ENCODE measurements at places on chromosomes 5 and 9.
A peak's percentile ranks its signal among the peaks of the same experiment; 100 is the strongest.

DNA sequence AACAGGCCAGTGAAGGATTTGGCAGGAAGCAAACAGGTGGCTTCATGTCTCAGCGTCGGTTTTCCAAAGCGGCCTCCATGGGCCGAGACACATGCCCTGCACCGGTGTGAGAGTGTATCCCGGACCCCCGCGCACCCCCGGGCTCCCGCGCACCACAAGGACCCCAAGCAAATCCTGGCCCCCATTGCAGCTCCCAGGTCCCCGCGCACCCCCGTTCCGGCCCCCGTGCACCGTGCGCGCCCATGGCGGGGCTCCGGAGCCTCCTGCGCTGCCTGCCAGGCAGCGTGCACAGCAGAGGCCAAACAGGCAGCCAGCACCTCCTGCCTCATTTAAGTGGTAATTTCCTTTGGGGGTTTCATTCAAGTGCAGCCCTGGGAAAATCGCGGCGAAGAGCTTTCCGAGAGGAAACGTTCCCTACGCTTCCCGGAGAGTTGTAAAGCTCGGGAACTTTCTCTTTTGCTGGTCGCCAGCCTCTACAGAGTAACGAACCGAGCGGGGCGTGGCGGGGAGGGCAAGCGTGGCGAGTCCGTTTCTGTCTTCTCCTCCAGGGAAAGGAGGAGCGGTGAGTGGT is 145.5 kb upstream of the SLC24A2 start:
- DNase-seq = no peak

DNA sequence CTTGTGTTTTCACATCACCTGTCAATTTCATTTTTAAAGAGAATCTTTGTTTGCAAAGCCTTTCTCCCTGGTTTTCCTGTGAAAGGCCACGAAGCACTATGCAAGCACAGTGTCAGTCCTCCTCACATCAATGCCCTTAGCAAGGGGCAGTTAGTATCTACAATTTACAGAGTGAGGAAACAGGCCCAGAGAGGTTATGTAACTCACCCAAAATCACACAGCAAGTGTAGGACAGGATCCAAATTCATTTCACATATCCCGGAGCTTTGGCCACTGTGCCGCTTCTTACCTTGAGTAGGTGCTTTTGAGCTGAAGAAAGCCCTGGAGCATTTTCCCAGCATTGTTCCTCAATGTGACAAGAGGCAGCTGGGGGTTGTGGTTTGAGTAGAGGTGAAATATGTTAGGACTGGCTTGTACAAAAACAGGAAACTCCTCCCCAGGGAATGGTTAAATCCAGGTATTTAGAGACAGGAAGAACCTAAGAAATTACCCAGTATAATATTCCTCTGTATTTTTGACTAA is 283.8 kb downstream of the NTRK2 start:
- DNase-seq = no peak

DNA sequence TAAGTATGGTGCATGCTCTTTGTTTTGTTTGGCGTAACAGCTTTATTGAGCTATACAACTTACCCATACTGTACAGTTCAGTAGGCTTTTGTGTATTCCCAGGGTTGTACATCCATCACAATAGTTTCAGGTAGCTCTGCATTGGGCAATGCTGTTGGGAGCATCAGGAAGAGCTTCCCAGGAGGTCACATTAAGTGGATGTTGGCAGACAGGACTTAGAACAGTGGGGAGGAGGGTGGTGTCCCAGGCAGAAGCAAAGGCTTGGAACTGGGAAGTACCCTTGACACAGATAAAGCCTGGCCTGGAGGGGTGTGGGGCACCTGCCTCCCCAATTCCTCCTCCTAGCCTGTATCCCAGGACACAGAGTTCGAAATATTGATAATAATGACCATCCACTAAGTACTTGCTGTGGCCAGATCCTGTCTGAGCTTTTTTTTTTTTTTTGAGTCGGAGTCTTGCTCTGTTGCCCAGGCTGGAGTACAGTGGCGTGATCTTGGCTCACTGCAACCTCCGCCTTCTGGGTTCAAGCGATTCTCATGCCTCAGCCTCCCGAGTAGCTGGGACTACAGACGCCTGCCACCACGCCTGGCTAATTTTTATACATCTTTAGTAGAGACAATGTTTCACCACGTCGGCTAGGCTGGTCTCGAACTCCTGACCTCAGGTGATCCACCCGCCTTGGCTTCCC is 1.3 kb downstream of the BBLN start:
- no peak for DNase-seq

DNA sequence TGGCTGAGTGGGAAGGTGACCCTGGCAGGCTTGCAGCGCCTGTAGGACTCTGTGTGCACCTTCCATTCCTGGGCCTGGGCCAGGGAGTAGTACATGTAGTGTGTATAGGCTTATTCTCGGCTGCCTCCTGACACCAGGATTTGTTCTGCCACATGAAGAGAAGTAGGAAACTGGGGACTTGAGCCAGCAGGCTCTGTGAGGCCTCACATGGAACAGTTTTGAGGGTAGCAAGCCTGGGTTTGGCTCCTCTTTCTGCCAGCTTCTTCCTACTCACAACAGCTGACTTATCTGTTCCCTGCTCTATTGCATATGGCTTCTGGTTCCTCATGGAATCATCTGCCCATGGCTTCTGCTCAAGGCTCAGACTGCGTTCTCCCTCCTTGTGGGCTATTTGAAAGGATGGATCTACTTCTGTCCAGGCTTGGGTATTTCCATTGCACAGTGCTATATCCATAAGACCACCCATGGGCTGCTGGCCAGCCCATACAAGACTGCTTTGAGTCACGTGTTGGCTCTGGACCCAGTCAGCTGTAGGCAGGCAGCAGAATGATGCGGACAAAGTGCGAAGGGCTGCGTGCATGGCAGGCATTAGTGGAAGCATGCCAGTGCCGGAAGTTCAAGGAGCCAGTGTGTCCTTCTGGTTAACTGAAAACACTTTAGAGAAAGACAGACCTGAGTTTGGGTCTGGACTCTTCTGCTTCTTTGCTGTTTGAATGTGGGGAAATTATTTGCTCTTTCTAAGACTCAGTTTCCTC is 11.0 kb upstream of the INSYN2B start:
- DNase-seq = no peak

- no peak for DNase-seq
These were observed 13.4 kb downstream of the CFAP95 start for GRCh38 chr9:69834056-69834455.

- no peak for DNase-seq
These were observed 124.9 kb downstream of the PPP2R2B start for GRCh38 chr5:146753641-146754040.

DNA sequence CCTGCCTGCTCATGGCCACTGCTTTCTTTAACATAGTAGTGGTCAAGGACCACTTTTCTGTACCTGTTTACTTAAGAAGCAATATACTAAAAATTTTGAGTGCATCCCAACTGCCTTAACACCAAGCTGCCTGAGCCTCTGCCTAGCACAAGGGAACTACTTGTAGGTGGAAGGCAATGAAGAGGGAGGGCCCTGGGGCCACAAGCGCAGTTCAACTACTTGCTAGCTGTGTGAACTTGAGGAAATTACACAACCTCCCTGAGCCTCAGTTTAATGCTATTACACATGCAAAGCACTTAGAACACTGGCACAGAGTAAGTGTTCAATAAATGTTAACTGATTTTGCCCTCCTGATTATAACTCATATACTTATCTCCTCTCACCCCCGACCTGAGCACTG is 6.3 kb downstream of the ARL15 start:
- no peak for DNase-seq

DNA sequence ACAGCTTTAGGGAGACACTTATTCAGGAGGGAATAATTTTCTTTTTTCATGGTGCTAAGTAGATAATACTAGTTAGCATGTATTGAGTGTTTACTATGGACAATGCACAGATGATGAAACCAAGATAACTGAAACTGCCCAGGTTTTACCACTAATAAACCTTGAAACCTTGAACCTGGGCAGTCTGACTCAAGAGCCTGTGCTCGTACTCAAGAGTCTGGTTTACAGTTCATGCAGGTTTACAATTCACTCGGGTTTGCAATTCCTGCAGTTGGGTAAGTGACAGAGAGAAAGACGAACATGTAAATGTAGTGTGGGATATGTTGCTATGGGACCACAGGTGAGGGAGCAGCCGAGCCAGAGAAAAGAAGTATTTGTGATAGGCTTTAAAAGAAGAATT is 28.2 kb downstream of the NUP214 start:
- DNase-seq = no peak

- DNase-seq = no peak
These were observed 22.5 kb upstream of the RAD23B start for GRCh38 chr9:107260437-107261081.

DNA sequence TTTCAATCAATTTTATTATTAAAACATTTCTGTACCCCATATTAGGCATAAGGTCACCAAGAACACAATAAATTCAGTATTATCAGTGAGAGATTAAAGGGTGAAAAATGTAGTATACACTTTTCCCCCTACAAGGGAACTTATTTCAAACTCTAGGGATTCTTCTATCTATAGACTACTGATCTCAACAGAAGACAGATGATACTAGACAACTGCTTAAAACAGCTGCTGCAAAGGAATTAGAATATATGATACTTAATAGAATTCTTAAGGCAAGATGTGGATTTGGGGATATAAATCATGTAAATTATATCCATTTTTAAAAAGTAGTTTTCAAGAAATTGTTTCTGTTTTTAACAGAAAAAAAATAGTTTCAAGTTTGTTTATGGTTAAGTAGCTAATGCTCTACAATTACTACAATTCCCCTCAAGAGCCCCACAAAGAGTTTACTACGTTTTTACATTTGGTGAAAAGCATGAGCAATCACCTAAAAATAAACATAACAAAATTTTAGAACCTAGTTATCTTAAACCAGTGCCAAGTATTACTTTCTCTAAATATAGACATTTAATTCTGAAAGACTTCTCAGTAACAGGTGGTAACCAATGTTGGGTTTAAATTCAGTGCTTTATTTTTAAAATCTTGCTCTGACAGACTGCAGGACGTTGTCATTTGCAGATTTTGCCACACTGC is 6.0 kb downstream of the KIF24 start:
- no peak for DNase-seq

DNA sequence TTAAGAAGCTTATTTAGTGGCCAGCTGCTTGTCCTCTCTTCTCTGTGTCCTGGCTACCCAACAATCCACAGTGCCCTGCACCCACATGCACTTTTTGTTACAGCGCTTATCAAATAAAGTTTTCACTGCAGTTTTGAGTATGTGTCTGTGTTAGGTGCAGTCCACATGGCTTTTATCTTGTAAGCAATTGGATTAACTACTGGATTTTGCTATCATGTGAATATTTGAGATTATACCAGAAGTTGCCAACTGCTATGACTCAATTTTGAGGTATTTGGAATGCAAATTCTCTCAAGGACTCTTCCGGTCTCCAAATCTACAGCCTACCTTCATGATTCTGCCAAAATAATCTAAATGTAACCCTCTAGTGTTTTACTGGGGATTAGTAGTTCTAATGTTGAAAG is 690.2 kb downstream of the NR2F1-AS1 start:
- DNase-seq = no peak

DNA sequence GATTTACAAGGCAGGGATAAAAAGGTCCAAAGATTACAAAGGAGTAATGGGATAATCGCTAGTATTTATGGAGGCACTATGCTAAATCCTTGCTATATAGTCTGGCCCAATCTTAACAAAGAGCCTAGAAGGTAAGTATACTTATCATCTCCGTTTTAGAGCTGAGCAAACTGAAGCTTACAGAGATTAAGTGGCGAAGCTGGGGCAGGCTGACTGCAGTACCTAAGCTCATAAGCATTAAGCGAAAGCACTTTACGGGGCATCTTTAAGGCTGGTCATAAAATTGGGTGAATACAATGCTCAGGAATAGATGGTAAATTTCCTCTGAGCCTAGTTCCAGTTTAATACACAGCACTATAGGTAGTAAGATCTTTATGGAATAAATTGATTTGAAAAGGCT is 30.0 kb upstream of the ZNF366 start:
- DNase-seq = no peak

GRCh38 chr5:43553381-43553780 is 3.5 kb downstream of the PAIP1 start:
- no peak for DNase-seq

GRCh38 chr5:140329739-140330481 is 16.5 kb downstream of the HBEGF start:
- no peak for DNase-seq

GRCh38 chr9:28209130-28209529 is 635.8 kb upstream of the C9orf72 start:
- no peak for DNase-seq

- no peak for DNase-seq
These were observed 122.9 kb upstream of the NFIL3 start for GRCh38 chr9:91546574-91546973.

GRCh38 chr5:114223866-114224265 is 138.0 kb upstream of the KCNN2 start:
- DNase-seq = peak; percentile 28

GRCh38 chr9:1098551-1098950 is 48.4 kb downstream of the DMRT2 start:
- DNase-seq = no peak

- DNase-seq = no peak
These were observed 75.1 kb upstream of the RUFY1 start for GRCh38 chr5:179475208-179475751.

DNA sequence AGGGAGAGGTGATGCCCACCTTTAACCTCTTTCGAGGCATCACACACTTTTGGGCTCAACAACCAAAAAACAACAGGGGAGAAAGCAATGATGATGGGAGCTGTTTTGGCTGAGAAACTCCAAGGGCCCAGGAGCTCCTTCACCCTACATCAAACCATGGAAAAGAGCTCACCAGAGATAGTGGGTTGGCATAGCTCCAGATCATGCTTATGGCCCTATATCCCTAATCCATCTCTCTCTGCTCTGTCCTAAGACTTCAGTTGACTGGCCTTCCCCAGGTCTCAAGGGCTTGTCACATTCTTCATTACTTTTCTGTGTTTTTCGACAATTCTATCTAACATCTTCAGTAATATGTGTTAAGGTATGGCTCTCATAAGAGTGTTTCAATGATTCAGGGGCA is 5.7 kb upstream of the CTSL start:
- DNase-seq = no peak

DNA sequence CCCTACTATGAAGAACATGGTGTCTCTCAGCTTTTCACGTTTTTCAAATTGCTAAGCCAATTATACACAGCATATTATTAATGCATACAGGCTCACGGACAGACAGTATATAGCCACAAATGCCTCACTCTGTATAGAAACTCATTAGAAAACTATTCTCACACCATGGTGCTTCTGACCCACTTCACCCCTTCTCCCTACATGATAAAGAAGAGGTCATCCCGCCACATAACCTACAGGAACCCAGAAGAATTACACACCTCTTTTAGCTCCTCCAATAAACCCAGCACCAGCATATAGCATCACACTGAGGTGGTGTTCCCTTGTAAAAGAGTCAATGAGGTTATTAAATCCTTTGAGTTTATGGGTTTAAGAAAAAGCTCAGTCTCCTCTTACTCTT is 5.6 kb downstream of the TLE1 start:
- no peak for DNase-seq

- DNase-seq = peak; percentile 44
These were observed 231.3 kb downstream of the NPR3 start for GRCh38 chr5:32942225-32942989.

GRCh38 chr5:138160706-138161105 is 17.7 kb downstream of the BRD8 start:
- no peak for DNase-seq

- no peak for DNase-seq
These were observed 483.3 kb downstream of the ARHGEF28 start for GRCh38 chr5:74109344-74109743.
